ENCODE measurements at places on chromosomes 6 and 20. TPM values are rescaled to one million over a fixed set of nuclear protein-coding genes. Genes with fewer than 3 reads are reported as not detected.

MOCS1 gene
- polyA plus RNA-seq = 8.6 TPM

RBM24 gene
- polyA plus RNA-seq = 380 TPM

DNA sequence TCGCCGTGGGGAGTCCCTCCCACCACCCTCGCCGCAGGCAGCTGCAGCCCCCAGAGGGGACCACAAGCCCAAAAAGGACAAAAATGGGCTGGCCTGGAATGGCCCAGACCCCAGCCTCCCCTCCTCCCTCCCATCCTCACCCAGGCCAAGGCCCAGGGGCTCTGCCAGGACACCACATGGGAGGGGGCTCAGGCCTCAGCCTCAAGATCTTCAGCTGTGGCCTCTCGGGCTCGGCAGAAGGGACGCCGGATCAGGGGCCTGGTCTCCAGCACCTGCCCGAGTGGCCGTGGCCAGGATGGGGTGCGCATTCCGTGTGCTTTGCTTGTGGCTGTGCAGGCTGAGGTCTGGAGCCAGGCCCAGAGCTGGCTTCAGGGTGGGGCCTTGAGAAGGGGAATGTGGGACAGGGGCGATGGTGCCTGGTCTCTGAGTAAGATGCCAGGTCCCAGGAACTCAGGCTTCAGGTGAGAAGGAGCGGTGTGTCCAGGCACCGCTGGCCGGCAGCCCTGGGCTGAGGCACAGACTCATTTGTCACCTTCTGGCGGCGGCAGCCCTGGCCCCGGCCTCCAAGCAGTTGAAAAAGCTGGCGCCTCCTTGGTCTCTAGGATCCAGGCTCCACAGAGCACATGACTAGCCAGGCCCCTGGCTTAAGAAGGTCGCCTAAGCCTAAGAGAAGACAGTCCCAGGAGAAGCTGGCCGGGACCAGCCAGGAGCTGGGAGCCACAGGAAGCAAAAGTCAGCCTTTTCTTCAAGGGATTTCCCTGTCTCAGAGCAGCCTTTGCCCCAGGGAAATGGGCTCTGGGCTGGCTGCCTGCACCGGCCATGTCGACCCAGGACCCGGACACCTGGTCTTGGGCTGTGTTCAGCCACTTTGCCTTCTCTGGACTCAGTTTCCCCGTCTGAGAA lies 35.2 kb upstream of the MRGBP start:
- DNase-seq = no peak

GRCh38 chr6:30002871-30003270 lies 58.2 kb upstream of the POLR1H start:
- no peak for DNase-seq

DNA sequence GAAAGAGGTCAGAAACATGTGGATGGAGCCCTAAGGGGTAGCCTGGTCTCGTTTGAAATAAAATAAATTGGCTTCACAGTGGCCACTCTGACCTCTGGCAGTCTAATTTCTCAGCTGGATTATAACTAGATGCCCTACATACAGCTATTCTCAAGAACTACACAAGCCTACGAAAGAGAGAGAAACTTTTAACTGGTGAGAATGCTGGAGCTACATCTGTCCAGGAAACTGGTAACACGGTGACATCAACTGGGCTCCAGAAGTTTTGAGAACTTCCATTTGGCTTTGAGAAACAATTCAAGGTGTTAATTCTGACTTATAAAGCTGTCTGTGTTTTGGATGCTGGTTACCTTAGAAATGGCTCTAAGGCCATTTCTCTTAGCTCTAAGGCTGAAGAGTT lies 187.3 kb upstream of the TENT5A start:
- DNase-seq = no peak

- DNase-seq = no peak
These were observed 99.7 kb downstream of the TULP4 start for GRCh38 chr6:158411998-158412397.

DNA sequence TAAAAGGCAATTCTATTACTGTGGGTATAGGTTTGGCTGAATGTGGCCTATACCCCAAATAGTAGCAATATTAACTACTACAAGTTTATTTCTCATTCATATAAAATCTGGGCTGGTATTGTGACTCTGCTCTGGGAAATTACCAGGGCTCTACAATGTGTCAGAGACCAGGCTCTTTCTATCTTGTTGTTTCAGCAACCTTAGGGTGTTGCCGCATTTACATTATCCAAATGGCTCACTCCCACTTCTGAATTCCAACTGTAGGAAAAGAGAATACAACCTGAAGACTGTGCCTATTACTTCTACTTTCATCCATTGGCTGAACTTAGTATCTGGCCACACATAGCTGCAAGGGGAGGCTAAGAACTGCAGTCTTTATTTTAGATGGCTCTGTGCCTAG lies 106.7 kb upstream of the CENPW start:
- DNase-seq = no peak

DNA sequence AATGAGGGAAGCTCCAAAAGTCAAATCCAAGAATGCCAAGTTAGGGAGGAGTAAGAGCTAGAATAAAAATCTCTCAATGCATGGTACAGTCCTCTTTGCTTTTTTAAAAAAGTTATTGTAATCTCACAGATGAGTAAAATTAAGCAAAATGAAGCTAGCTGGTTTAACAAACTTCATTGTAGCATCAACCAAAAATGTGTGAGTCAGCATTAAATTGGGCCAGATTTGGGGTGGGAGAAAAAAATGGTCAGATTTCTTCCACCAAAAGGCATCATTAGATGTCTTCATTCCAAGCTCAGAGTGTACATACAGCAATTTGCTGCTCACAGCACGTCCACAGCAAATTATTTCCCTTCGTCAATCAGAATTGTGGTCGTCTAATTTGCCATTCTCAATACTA lies 441.5 kb upstream of the FLRT3 start:
- no peak for DNase-seq

Data from hindlimb muscle (tissue), 1 donor.